ENCODE measurements at places on chromosomes 5 and 9.

GRCh38 chr9:73643379-73644013 is 491.8 kb downstream of the ANXA1 start:
- DNase-seq: no peak

DNA sequence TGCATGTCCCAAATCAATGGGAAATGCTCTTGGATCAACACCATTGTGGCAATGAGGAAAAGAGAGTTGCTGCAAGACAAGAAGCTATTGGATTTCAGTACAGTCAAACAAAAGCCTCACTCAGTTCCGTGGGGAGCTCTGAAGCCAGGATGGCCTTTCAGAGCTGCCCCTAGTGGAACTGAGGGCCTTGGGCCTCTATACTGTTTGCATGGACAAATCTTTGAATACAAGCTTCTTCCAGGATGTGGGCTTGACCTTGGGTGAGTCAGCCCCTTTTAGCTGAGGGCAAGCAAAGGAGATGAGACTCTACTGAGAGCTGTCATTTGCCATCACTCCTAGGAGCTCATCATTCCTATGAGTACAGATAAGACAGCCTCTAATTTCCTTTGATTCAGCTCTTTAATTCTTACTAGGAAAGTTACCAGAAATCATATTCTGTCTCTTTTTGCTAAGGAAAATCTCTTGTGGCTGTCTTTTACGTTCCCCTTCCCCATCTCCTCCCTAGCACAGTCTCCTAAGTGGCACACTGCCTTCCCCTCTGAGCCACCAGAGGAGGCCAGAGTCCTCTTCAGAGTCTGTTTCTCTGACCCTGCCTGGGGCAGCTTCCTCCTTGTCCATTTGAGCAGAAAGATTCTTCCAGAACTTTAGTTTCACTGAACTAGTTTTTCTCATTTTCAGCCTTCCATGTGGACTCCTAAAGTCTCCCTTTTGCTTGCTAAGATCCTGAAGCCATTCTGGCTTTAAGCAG is 168.8 kb upstream of the POC5 start:
- peak; percentile 2 for DNase-seq

- no peak for DNase-seq
Measured at GRCh38 chr5:135895474-135896006, at the start of gene IL9. Gene IL9, minus strand, starts transcription at chr5:135895841. Its CDS starts 25 bp downstream, at chr5:135895816.

- DNase-seq: no peak
Measured at GRCh38 chr9:110932863-110933262, 105.4 kb downstream of the LPAR1 start.

DNA sequence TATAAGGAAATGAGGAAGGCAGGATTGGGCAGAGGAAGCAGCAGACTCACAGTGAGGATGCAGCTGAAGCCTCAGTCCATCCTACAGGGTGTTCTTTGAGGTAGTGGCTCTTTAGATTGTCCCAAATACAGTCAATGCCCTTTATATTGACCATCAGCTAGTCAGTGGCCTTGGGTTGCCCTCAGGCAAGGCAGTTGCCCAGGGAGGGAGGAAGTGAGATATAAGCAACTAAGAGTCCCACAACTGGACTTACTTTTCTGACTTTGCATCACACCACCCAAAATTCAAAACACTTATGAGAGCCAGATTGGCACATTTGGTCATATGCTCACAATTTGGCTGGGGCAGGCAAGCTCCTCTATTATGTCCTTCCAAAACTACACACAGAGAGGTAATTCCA is 9.4 kb upstream of the SLC12A2 start:
- DNase-seq: no peak

- no peak for DNase-seq
Measured at GRCh38 chr5:159269723-159270122, 6.6 kb downstream of the UBLCP1 start.

DNA sequence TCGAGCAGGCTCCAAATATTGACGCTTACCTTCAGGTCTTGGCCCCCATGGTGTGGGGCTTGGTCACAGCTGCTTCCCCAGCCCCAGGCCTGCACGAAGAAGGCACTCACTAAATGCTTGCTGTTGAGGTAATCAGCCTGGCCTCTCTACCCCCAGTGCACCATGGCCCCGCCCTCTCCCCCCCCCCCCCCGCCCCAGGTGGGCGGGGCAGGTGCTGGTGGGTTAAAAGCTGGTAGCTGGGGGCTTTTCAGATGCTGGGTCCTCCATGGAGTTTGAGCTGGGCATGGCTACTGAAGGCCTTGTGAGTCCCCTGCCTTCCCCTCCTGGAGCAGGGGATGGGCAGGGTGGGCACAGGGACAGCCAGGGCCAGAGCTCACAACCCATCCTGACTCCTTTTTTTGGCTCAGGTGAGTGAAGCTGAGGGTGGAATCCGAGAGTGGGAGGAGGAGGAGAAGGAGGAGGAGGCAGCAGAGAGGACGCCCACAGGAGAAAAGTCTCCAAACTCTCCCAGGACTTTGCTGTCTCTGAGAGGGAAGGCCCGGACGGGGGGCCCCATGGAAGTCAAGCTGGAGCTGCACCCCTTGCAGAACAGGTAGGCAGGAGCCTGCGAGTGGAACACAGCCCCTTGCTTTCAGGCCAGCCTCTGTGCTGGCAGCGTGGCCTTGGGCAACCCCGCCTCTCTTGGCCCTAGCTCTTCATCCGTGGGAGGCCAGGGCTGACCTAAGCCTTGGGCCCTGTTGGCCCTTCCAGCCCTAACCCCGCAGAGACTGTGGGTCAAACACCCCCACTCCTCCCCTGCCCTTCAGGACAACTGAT is 4.4 kb upstream of the TSPAN17 start:
- DNase-seq: no peak

GRCh38 chr5:2810644-2811043 is 59.2 kb upstream of the IRX2 start:
- no peak for DNase-seq

- DNase-seq: no peak
Measured at GRCh38 chr5:133120156-133120750, 68.4 kb downstream of the HSPA4 start.

DNA sequence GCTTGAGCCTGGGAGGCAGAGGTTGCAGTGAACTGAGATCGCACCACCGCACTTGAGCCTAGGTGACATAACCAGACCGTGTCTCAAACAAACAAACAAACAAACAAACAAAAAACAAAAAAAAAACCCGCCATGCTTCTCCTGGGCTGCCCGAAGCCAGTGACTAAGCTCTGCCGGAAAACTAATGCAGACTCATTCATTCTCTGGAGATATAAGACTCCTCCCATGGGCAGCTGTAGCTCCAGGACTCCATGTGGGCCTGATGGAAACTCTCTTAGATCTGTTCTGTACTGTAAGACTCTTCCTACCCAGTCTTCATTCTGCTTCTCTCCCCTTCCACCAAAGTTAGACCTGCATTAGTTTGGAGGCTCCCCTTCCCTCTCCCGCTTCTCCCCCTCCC is 11.1 kb downstream of the GLDC start:
- DNase-seq: no peak

DNA sequence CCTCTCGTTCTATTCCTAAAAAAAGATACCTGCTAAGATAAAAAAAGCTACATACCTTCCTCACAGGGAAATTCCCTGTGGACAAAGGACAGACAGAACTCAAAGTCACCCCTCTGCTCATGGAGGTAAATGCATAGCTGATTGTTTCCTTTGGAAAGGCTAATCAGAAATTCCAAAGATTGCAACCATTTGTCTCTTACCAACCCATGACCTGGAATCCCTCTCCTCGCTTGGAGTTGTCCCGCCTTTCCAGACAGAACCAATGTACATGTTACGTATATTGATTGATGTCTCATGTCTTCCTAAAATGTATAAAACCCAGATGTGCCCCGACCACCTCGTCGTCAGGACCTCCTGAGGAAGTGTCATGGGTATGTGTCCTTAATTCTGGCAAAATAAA is 49.2 kb upstream of the LIFR start:
- no peak for DNase-seq

DNA sequence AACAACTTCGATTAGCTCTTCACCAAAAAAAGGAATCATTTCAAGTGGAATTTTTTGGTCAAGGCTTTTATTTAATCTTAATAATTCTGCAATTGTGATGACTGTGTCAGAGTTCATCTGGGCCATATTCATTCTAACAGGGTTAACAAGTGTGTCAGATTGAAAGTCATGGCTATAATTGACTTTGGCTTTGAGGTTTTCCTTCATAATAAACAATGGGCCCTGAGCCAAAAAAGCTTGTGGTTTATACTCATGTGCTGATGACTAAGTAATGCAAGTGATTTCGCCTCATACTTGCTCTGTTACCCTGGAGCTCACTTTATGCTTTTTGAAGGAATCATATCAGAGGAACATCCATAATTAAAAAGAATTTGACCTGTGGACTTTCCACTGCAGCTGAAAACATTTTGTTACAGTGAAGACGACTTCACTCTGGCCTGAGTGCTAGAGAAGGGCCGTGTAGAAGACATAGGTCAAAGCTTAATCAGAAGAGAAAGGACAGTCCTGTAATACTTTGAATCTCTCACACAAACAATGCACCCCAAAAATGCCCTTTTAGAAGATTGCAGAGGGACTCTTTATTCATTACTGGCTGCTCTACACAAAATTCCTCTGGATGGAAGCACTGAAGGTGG is 101.7 kb downstream of the GDNF start:
- DNase-seq: no peak

GRCh38 chr5:76351577-76351976 is 51.5 kb upstream of the IQGAP2 start:
- DNase-seq: no peak

GRCh38 chr9:113521693-113522255 is 58.2 kb downstream of the RGS3 start:
- DNase-seq: no peak

- no peak for DNase-seq
Measured at GRCh38 chr5:60148366-60148765, 254.8 kb upstream of the PDE4D start.

GRCh38 chr9:76677481-76678055 is 86.7 kb upstream of the PCA3 start:
- DNase-seq: no peak

- DNase-seq: no peak
Measured at GRCh38 chr5:10073441-10074104, 176.1 kb downstream of the ATPSCKMT start.

GRCh38 chr9:105089874-105090273 is 154.6 kb upstream of the SLC44A1 start:
- DNase-seq: no peak

- DNase-seq: no peak
Measured at GRCh38 chr5:99721506-99721905, 792.7 kb upstream of the CHD1 start.

- DNase-seq: no peak
Measured at GRCh38 chr5:169944922-169945680, 35.2 kb downstream of the INSYN2B start.

DNA sequence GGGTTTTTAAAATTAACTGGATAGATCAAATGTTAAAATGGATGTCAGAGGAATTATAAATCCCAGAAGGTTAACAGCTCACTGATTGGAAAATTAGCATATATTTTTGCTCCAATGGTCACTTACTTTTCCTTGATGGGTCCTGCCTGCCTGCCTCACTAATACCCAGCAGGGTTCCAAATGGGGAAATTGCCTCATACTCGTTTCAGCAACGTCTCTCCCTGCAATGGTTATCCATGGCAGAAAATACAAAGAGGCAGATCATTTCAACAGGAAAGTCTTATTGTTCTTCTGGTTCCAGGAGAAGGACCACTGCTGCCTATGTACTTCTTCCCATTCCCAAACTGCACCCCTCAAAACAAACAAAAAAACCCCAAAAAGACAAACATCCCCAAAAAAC is 71.3 kb downstream of the ERP44 start:
- DNase-seq: no peak

- DNase-seq: no peak
Measured at GRCh38 chr5:96288845-96289185, 144.2 kb downstream of the PCSK1 start.

- no peak for DNase-seq
Measured at GRCh38 chr5:148090773-148091250, 27.0 kb downstream of the SPINK5 start.

GRCh38 chr5:83428890-83429289 is 42.7 kb upstream of the VCAN start:
- DNase-seq: no peak

DNA sequence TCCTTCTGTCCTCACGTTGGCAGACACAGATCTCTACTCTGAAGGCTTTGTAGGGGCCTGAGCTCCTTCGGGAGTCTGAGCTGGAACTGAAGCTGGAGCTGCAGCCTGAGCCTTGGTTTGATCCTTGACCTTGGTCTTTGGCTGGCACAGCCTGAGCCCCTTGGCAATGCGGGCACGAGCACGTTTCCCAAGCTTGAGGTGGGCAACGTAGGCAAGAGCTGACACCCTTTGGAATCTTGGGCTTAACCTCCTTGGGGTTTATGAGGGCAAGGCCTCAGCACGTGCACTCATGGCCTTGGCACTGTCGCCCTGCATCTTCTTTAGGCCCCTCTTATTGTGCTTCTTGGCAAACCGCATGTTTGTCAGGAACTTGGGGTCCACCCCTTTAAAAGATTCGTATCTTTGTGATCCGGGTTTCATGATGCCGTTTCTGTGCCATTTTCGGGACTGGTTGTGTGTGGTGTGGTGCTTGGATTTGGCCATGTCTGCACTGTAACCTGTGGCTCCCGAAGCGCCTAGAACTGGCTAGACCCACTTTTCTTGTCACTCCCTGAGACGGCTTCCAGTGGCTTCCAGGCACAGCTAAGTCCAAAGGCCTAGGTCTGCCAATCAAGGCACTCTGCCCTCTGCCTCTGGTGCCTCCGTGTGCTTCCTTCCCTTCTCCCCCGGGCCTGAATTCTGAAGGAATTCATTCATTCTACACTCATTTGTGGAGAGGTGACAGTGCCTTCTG is 1.4 kb downstream of the SUSD1 start:
- no peak for DNase-seq

GRCh38 chr5:140214831-140215230 is 39.8 kb downstream of the CYSTM1 start:
- DNase-seq: no peak

GRCh38 chr9:78280982-78281668 is 15.8 kb upstream of the PSAT1 start:
- DNase-seq: no peak

DNA sequence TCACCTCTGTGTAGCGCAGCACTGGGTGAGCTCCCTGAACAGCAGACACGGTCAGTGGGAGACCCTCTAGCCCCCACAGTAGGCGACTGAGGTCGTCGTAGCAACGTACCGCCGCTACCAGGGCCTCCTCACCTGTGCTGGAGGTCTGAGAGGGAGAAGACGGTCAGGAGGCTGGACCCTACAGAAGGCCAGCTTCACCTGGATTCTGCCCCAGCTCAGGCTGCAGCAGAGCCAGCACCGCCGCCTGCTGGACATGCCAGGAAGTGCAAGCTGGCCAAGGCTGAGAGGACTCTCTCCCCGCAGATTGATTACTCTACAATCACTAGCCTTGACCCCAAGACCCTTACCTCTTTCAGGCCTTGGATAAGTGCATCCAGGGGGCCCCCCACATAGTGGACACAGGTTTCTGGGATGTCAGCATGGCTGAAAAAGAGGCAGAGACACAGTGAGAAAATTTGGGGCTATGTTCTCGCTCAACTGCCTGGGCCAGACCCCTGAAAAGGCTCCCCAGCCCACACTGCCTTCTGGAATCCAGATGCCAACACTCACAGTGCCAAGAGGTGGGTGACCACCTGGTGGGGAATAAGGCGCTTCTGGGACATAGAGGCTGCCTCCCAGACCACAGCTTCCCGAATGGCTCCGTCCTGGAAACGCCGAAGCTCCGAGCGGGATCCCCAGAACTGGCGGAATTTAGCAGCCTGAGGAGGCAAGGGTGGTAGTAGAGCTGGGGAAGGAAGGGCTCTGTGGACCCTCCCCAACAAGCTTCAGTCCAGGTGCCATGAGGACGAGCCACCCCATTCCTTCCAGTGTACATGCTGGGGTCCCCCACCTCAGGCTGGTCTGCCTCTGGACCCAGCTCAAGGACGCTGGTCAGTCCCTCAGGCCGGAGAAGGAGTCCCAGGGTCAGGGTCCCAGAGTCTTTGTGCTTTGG is 6.9 kb downstream of the NOL6 start:
- no peak for DNase-seq
